ENCODE measurements at places on chromosomes 16 and 17.
A peak's percentile ranks its signal among the peaks of the same experiment; 100 is the strongest.

- no peak for DNase-seq
Measured at GRCh38 chr17:1331708-1332107, 52.2 kb downstream of the TRARG1 start.

DNA sequence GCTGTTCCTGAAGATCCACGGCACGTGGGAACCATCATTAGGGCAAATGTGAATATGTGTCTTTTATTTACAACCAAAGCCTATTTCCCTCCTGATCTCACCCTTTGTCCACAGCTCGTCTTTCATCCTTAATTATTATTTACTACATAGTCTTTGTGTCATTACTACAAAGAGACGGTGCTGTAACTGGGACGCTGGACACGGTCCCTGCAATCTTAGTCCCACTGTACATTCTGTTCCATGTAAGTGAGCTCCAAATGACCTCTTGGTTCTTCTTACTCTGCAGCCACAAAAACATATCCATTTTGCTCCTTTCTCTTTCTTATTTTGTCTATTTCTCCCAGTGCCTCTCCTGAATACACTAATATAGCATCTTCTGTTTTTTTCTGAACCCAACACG lies 12.7 kb upstream of the KRT23 start:
- DNase-seq: no peak

DNA sequence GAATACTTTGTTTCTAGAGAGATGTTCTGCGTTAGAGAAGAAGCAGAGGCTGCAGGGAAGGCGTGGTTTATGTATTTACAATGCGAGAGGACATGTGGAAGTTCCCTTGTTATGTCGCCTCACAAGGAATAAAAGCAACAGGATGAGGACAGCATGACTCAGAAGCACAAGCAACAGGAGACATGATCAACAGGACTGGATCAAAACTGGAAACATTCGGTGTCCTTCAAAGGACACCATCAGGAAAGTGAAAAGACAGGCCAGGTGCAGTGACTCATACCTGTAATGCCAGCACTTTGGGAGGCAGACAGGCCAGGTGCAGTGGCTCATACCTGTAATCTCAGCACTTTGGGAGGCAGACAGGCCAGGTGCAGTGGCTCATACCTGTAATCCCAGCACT lies 52.6 kb downstream of the CCDC57 start:
- no peak for DNase-seq

DNA sequence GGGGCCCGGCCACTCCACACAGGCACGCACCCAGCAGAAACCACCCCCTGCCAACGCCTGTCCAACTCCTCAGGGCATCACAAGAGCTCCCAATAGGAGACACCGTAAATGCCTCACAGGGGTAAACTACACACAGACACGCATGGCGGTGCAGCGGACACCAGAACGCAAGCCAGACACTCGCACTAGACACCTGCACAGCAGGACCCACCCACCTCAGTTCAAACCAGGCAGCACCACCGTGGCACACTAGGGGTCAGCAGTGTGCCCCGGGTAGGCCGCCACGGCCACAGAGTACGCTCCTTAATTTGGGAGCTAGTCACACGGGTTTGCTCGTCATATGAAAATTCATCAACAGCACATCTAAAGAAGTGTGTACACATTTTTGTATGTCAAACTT lies 3.4 kb downstream of the SLC38A10 start:
- DNase-seq: peak; percentile 69

- DNase-seq: no peak
Measured at GRCh38 chr16:66656547-66656946, 40.0 kb downstream of the CMTM4 start.

GRCh38 chr17:43915559-43915958 lies 8.2 kb upstream of the MPP2 start:
- DNase-seq: no peak

DNA sequence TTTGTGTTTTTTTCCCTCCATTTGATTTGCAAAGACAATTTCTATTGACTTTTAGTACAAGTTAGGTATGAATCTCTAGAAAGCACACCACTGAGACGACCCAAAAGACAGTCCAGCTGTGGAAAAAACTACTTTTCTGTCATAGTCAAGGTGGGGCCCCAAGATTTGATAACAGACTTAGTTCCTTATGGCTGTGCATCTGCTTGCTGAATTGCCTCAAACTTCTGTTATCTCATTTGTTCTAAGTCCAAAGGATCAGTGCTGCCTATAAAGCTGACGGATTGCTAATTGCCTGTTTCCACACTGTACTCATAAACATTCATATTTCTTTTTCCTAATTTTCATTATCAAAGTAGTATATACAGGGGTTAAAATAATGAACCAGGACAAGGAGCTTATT lies 180.8 kb downstream of the SPECC1 start:
- no peak for DNase-seq

DNA sequence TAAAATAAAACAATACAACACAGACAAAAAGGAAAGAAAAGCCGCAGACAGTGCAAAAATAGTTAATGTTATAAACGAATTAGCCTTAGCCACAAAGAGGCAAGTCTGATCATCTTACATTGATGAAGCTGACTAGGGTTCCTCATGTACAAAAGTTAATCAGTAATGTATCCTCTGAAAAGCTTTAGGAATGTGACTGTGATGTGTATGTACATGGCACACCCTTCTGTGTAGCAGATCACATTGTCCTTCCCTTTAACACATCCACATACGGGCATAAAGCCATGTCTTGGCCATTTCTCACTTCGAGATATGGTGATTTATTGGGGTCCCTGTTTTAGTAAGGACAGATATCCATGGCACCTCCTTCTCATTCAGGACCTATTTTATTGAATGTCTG lies 1327.5 kb upstream of the CDH8 start:
- DNase-seq: no peak

DNA sequence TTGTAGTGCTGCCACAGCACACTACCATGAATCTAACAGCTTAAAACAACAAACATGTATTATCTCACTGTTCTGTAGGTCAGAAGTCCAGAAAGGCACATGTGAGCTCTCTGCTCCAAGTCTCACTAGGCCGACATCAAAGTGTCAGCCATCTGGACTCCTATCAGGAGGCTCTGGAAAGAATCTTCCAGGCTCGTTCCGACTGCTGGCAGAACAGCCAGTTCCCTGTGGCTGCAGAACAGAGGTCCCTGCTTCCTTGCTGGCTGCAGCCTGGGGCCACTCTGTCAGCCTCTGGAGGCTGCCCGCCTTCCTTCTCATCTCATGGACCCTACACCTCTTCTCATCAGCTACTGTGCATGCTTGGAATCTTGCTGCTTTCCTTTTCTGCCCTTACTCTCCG lies 168.9 kb downstream of the CBLN1 start:
- DNase-seq: no peak

DNA sequence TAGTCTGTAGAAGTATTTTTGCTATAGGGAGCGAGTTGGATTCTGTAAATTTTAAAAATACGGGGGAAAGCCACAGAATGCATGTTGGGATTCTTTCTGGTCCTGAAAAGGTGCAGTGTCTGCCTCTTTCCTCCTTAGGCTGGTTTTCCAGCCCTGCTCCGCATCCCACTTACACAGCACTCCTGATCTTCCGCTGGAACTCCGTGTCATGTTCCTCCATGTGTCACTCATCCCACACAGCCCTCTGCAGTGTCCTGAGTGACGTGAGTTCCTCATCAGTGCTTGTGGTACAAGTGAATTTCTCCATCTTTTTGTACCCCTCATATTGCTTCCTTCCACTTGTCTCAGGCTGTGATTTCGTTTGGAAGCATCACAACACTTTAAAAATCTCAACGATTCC lies 34.5 kb downstream of the COX10 start:
- DNase-seq: no peak

GRCh38 chr16:58127634-58128033 lies 1.5 kb downstream of the CFAP20 start:
- DNase-seq: no peak

GRCh38 chr16:3546986-3547682 lies 30.1 kb downstream of the NLRC3 start:
- DNase-seq: no peak

DNA sequence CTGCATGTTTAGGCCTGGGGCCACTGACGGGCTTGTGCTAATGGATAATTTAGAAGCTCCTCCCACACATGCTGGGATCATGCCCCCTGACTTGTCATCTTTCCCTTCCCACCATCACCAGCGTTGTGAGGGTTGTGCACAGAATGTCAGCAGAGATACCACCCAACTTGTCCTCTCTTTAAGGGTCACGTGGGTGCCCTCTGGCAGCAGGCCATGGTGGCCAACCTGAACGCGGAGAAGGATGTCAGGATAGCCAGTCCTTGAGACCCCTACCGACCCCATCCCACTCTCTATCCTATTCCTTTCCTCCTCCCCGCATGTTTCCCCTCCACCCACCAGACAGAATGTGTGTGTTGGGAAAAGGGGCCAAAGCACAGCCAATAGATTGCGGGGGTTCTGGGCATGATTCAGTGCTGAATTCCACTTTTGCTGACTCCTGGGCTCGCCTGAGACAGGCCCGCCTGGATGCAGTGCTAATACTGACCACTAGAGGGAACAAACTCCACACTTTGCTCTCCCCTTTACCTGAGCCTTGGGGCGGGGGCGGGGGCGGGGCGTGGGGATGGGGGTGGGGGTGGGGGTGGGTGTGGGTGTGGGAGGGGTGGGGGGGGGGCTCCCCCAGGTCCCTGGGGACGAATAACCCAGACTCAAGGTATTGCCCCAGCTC lies at the start of gene GH2:
GH2 (minus strand) TSS at position 10 of the 667 bp plus-strand sequence. CDS start 143 bp downstream, outside the sequence.
- DNase-seq: peak; percentile 26

GRCh38 chr17:44345454-44346026 lies 438 bp downstream of the GRN start:
- no peak for DNase-seq

DNA sequence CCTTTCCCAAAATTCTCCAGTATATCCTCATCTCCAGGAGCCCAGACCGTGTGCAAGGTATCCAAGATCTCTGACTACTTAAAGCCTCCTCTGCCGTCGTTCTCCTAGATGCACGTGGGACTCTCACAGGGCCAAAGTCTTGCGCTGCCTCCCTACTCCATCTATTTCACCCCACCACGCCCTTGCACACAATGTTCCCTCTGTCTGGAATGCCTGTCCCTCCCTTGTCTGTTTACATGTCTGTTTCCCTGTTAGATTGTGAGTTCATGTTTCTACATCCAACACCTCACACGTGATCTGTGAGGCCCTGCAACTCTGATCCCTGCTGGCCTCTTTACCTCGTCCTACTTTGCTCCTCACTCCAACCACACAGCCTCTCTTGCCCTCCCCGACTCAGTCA lies 4.9 kb upstream of the FZD2 start:
- DNase-seq: no peak
